ENCODE measurements at places on chromosomes 6 and 20.

DNA sequence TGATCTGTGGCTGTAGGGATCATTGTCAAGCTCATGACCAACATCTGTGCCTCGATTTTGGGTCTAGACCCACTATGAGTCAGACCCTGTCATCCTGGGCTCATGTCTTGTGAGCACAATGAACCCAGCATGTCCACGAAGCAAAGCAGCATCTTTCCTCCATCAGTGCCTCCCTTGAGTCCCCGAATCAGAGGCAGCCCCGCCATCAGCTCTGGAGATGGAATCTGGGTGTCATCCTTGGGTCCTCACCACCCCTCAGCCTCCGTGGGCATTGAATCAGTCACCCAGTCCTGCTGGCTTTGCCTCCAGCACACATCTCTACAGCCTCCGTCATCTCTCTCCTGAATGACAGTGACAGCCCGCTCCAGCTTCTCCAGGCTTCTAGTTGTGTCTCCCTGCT, 56.9 kb downstream of the CHMP4B start:
- DNase-seq = no peak

DNA sequence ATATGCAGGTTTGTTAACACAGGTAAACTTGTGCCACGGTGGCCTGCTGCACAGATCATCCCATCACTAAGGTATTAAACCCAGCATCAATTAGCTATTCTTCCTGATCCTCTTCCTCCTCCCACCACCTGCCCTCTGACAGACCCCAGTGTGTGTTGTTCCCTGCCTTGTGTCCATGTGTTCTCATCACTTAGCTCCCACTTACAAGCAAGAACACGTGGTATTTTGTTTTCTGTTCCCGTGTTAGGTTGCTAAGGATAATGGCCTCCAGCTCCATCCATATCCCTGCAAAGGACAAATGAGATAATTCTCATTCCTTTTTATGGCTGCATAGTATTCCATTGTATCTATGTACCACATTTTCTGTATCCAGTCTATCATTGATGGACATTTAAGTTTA, 294.0 kb downstream of the PKHD1 start:
- DNase-seq = no peak

- no peak for DNase-seq
Observed at GRCh38 chr6:141140905-141141304, 991.8 kb upstream of the GJE1 start.

GRCh38 chr6:154381548-154381947, 24.9 kb upstream of the IPCEF1 start:
- DNase-seq = no peak

- no peak for DNase-seq
Observed at GRCh38 chr6:45997875-45998506, 17.7 kb downstream of the CLIC5 start.

DNA sequence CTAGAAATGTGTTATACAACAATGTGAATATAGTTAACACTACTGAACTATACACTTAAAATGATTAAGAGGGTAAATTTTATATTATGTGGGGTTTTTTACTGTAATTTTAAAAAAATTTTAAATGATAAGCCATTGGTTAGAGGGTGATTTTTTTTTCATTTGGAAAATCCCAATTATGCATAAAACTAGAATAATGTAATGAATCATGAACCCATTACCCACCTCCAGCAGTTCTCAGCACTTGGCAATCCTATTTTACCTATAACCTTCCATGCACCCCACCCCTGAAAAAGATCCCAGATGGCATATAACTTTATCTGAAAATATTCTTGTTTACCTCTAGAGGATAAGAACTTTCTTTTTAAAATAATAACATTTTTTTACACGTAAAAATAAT, 13.7 kb downstream of the KIF3B start:
- no peak for DNase-seq

- no peak for DNase-seq
Observed at GRCh38 chr6:137941995-137942394, 74.9 kb downstream of the TNFAIP3 start.

DNA sequence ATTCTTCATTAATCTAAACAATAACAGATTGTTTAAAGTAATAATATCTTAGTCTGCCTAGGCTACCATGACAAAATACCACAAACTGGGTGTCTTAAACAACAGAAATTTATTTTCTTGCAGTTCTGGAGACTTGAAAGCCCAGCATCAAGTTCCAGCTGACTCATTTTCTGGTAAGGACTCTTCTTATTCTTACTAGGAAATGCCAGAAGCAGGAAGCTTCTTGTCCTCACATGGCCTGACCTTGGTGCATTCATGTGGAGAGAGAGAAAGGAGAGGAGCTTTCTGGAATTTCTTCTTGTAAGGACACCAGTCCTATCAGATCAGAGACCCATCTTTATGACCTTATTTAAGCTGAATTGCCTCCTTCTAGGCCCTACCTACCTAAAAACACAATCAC, 110.5 kb downstream of the ANKRD60 start:
- no peak for DNase-seq
